Thoracic aorta (tissue), 2 donors: ENCODE measurements at places on chromosomes 6 and 20. TPM values are rescaled to one million over a fixed set of nuclear protein-coding genes. Genes with fewer than 3 reads are reported as not detected.

The HMGCLL1 gene
- total RNA-seq: not detected

The RAET1L gene
- not detected for total RNA-seq

The CDH4 gene
- not detected for total RNA-seq

The SCUBE3 gene
- 101 TPM for total RNA-seq

The ABT1 gene
- total RNA-seq: 11.8 TPM

The DNMT3B gene
- 0.81 TPM for total RNA-seq

The NKX2-4 gene
- total RNA-seq: not detected

The TSHZ2 gene
- 8.4 TPM for total RNA-seq

DNA sequence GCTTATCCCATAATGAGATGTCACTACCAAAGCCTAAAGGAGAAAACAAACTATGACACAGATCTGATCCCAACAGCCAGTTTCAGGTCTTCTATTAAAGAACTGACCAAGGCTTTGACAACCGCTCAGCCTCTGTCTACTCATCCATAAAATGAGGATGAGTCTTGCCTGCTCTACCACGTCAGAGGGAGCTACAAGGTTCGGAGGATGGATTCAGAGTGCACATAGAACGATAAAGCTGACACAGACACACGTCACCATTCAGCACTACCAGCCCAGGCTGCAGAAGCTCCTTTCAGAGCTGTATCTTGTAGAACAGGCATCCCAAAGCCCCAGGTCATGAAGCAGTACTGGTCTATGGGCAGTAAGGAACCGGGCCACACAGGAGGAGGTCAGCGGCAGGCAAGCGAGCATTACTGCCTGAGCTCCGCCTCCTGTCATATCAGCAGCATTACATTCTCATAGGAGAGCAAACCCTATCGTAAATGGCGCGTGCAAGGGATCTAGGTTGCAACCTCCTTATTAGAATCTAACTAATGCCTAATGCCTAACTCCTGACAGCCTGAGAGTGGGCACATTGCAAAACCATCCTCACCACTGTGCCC, 25.1 kb downstream of the KIF16B start:
- no peak overlapping the region for H3K27ac ChIP-seq
- no peak overlapping the region for H3K4me3 ChIP-seq
- no peak for DNase-seq
- H3K4me1 ChIP-seq: no peaks in the 10 kb centered on the region

- H3K27ac ChIP-seq: peak overlapping the region; percentile 52
- H3K4me1 ChIP-seq: no peaks in the 10 kb centered on the region
- no peak for DNase-seq
These were observed 831 bp upstream of the SIRPB2 start for GRCh38 chr20:1491860-1492642.

DNA sequence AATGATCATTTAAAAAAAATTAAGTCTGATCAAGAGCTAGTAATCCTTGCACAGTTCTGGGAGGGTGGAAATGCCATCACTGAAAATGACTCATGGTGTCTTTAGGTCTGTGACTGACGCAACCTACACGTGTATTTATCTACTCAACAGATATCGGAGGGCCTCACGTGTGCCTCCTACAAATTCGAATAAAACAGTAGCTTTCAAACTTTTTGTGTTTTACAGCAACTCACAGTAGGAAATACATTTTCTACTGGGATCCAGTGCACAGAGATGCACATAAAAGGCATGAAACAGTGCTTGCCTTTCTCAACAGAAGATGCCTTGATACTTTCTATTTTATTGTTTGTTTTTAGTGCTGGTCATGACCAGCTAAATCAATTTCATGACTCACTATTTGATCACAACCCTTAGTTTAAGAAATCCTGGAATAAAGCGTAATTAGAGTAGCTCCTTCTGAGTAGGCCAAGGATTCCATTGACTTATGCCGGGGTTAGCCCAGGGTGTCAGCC, 210.0 kb upstream of the SNX9 start:
- DNase-seq: no peak
- no peaks in the 10 kb centered on the region for H3K36me3 ChIP-seq
- no peaks in the 10 kb centered on the region for H3K4me1 ChIP-seq
- H3K4me3 ChIP-seq: no peak overlapping the region
- no peak overlapping the region for H3K27ac ChIP-seq
- no peaks in the 10 kb centered on the region for H3K27me3 ChIP-seq

DNA sequence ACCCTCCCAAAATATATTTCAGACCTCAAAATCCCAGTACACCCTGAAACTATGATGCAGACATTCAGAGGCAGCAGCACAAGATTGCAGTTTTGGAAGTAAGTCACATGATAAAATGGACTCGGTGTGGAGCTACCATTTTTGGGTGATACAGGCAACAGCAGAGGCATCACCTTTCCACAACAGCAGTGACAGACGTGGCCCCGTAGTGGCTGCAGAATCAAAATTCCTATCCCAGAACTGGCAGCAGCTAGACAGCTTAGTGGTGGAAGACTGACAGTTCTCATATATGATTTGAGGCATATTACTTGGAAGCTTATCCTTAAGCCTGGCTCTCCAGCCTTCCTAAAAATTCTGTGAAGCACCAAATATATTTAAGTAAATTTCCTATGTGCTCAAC, 19.9 kb downstream of the PLN start:
- H3K27ac ChIP-seq: peak overlapping the region; percentile 12
- H3K4me3 ChIP-seq: no peak overlapping the region
- no peaks in the 10 kb centered on the region for H3K27me3 ChIP-seq
- no peak for DNase-seq

- DNase-seq: no peak
- no peak overlapping the region for H3K27ac ChIP-seq
- no peak overlapping the region for H3K4me3 ChIP-seq
These were observed 139.2 kb upstream of the ECI2 start for GRCh38 chr6:4274382-4275082.

DNA sequence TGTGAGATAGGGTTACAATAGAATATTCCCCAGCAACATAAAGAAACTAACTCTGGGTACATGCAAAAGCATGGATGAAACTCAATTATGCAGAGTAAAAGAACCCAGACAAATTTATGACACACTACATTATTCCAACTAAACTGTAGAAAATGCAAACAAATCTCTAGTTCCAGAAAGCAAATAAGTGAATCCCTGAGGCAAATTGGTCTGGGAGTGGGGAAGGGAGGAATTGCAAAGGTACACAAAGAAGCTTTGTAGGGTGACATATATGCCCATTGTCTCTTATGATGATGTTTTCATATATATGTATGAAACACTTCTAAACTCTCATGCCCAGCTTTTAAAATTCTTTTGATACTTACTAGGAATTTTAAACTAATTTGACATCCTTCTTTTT, 266.0 kb downstream of the CDKAL1 start:
- no peak overlapping the region for H3K27ac ChIP-seq
- H3K4me3 ChIP-seq: no peak overlapping the region
- no peaks in the 10 kb centered on the region for H3K4me1 ChIP-seq
- no peaks in the 10 kb centered on the region for H3K27me3 ChIP-seq

- DNase-seq: no peak
- no peaks in the 10 kb centered on the region for H3K4me1 ChIP-seq
- no peaks in the 10 kb centered on the region for H3K27me3 ChIP-seq
- peaks cover 15% of the 10 kb centered on the region for H3K36me3 ChIP-seq
These were observed 35.8 kb downstream of the PHIP start for GRCh38 chr6:79042088-79042798.

GRCh38 chr6:47023573-47023972, 18.6 kb downstream of the ADGRF1 start:
- no peaks in the 10 kb centered on the region for H3K36me3 ChIP-seq
- H3K27me3 ChIP-seq: no peaks in the 10 kb centered on the region
- no peak overlapping the region for H3K27ac ChIP-seq
- no peak overlapping the region for H3K4me3 ChIP-seq
- DNase-seq: no peak

- no peaks in the 10 kb centered on the region for H3K27me3 ChIP-seq
- H3K36me3 ChIP-seq: peaks cover 12% of the 10 kb centered on the region
- peak; percentile 86 for DNase-seq
- H3K4me3 ChIP-seq: no peak overlapping the region
These were observed 39.7 kb downstream of the TGM2 start for GRCh38 chr20:38125157-38126056.

DNA sequence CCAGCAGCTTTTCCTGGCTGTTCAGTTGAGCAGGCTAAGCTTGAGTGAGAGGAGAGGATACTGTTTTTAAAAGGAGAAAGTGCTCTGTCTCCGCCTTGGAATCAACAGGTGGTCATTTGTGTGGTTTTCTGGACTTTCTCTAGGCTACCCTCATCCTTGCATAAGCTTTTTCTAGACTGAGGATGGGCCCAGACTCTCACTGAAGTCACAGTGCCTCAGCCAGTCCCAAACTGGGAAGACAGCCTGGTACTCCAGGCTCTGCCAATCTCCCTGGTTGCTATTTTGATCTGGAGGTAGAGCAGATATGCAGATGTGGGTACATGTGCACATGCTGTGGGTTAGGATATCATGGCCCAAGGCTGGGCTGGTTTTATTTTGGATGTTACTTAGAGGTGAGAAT, 7.0 kb downstream of the SCUBE3 start:
- DNase-seq: no peak
- H3K36me3 ChIP-seq: no peaks in the 10 kb centered on the region
- H3K27me3 ChIP-seq: no peaks in the 10 kb centered on the region
- no peak overlapping the region for H3K4me3 ChIP-seq
- peak overlapping the region; percentile 6 for H3K27ac ChIP-seq

GRCh38 chr6:7997286-7997685, 66.9 kb downstream of the BLOC1S5 start:
- no peaks in the 10 kb centered on the region for H3K36me3 ChIP-seq
- no peak overlapping the region for H3K4me3 ChIP-seq
- no peak for DNase-seq
- H3K27ac ChIP-seq: no peak overlapping the region

DNA sequence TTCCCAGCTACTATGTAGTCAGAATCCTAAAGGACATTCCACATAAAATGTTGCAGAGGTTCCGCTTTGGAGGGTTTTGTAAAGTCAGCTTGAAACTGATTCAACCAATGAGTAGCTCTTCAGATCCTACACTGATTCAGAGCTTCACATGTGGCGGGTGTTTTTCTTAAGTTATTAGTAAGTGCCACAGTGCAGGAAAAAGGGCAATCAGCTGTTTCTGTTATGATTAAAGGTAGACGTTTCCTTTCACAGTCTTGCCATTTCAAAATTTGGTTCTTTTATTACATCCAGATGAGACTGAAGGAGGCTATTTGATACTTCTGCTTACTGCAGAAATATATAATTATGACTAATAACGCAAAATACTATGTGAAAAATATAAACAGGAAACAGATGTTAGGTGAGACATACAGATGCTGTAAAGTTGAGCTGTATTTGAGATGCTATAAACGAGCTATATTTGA, 443.9 kb downstream of the CDKAL1 start:
- DNase-seq: no peak
- no peaks in the 10 kb centered on the region for H3K36me3 ChIP-seq
- no peaks in the 10 kb centered on the region for H3K27me3 ChIP-seq
- H3K27ac ChIP-seq: no peak overlapping the region

- peak overlapping the region; percentile 34 for H3K4me3 ChIP-seq
- H3K4me1 ChIP-seq: peaks cover 95% of the 10 kb centered on the region
- peaks cover 6% of the 10 kb centered on the region for H3K36me3 ChIP-seq
- H3K27me3 ChIP-seq: no peaks in the 10 kb centered on the region
- H3K27ac ChIP-seq: peak overlapping the region; percentile 91
- no peak for DNase-seq
These were observed 14.9 kb downstream of the NEDD9 start for GRCh38 chr6:11217360-11218101.

DNA sequence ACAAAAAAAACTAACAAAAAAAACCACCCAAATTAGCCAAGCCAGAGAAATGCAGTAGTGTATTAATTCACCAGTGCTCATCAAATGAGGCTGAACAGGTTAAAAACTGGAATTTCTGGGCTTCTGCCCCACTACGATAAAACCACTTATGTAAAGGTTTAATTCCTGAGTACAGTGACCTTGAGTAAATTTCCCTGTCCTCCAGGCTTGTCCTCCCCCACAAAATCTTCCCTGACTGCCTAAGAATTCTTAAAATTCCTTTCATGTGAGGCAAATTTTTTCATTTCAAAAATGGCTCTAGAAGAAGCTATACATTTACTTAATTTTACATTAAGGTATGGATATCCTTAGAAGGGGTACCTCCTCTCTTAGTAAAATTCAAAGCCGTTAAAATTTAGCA, 80.1 kb upstream of the ID4 start:
- H3K36me3 ChIP-seq: no peaks in the 10 kb centered on the region
- H3K4me3 ChIP-seq: no peak overlapping the region
- no peak for DNase-seq
- H3K27ac ChIP-seq: no peak overlapping the region

DNA sequence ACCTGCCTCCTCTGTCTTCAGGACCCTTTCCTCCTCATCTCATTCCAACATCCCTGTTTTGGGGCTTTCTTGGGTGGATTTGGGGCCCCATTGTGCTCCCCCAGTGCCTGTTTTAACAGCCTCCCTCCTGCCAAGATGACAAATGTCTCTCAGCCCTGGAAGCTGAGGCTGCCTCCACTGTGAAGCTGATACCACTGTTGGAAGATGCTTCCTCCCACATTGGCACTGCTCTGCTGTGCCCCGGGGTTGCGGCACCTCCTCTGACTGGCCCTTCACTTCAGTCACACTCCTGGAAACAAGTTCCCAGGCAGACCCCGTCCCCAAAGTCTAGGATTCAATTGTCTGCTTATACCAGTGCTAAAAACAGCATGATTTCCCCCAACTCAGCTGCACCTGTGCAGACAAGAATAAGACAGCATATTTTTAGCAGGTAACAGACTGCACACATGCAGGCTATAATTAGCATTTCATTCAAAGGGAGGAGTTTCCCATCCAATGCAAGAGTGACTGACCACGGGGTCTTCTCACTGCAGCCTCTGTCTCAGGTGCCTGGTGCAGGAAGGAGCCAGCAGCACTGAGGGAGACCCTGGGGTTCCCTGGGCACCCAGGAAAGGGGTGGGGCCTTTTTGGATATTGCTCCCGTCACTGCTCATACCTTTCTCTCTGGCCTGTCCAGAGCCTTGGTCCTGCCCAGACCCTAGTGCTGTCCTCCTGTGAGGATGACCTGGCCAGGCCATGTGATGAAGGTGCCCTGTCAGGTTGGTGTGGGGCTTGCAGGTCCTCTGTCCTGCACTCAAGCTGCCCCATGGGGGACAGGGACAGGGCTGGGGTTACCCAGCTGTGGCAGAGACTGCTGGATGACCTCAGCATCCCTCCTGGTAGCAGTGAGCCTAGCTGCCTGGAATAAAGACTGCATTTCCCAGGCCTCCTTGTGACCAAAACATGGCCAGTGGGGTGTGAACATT, 31.5 kb upstream of the SULF2 start:
- no peak for DNase-seq
- no peak overlapping the region for H3K27ac ChIP-seq

- H3K4me1 ChIP-seq: peaks cover 9% of the 10 kb centered on the region
- DNase-seq: no peak
- H3K27ac ChIP-seq: no peak overlapping the region
- no peaks in the 10 kb centered on the region for H3K27me3 ChIP-seq
These were observed 218.9 kb downstream of the SLC24A3 start for GRCh38 chr20:19431316-19431700.

DNA sequence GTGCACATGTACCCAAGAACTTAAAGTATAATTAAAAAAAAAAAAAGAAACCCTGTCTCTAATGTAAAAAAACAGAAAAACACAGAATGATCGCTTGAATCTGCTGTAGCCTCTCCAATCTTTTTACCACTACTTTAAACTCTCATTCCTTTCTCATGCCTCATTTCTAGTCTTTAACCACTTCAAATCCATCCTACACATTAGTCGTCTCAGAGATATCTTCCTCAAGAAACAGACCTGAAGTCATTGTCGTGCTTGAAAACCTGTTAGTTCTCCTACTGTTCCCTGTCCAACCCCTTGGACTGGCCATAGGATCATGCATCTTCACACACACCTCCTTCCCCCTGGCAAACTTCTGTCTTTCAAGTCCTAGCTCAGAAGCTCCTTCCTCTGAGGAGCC, 112.1 kb upstream of the BCLAF1 start:
- no peaks in the 10 kb centered on the region for H3K4me1 ChIP-seq
- H3K4me3 ChIP-seq: no peak overlapping the region
- no peaks in the 10 kb centered on the region for H3K27me3 ChIP-seq
- no peaks in the 10 kb centered on the region for H3K36me3 ChIP-seq
- no peak overlapping the region for H3K27ac ChIP-seq
- DNase-seq: no peak
